ENCODE measurements at places on chromosomes 2 and 18.

GRCh38 chr2:27727257-27727656 is 44.3 kb upstream of the MRPL33 start:
- DNase-seq: no peak

DNA sequence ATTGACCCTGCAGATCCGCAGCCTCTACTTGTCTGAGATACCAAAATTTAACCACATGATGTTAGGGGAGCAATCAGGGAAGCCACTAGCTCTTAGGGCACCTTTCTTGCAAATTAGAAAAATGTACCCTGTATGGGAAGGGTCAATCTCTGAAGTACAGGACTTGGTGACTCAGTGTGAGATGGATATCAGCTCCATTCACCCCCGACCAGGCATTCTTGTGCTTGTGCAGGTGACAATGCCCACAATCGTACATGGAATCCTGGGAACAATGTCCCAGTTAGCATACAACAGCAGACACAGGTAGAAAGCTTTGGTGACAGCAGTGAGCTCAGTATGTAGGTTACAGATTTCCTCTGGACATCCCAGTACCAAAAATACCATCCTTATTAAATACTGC is 137.7 kb upstream of the ITGB6 start:
- no peak for DNase-seq

- no peak for DNase-seq
These were observed 14.8 kb upstream of the COLEC12 start for GRCh38 chr18:515156-515815.

DNA sequence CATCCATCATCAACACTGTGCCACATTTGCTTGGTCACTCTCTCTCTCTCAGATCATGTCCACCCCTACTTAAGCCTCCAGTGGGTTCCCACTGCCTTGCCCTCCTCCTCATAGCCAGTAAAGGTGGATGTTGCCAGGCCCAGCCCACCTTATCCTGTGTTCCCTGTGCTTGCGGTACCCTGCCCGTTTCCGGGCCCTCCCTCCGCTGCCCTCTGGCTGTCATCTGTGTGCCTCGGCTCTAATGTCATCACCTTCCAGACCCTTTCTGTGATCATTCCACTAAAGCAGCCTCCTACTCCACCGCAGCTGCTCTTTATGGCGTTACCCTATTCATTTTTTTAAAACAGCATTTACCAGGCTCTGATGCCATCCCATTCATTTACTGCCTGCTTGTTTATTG is 305.7 kb upstream of the SKOR2 start:
- no peak for DNase-seq

DNA sequence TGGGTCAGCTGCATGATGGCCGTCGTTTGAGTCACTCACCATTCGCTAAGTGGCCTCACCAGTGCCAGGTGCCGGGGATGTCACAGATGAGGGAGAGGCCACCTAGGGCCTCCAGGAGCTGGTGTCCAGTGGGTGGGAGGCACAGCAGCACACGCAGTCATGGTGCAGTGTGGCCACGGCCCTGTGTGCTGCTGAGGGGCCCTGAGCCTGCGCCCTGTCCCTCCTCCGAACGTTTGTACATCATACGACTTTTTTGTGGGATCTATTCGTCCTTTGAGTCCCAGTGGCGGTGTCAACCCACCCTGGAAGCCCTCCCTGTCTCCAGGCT is 30.1 kb upstream of the ODC1 start:
- DNase-seq: no peak

GRCh38 chr18:68176901-68177300 is 538.0 kb downstream of the TMX3 start:
- no peak for DNase-seq

- no peak for DNase-seq
These were observed 248.8 kb downstream of the AGPS start for GRCh38 chr2:177641331-177641730.
